ENCODE measurements at places on chromosomes 5 and 9.
A peak's percentile ranks its signal among the peaks of the same experiment; 100 is the strongest.

DNA sequence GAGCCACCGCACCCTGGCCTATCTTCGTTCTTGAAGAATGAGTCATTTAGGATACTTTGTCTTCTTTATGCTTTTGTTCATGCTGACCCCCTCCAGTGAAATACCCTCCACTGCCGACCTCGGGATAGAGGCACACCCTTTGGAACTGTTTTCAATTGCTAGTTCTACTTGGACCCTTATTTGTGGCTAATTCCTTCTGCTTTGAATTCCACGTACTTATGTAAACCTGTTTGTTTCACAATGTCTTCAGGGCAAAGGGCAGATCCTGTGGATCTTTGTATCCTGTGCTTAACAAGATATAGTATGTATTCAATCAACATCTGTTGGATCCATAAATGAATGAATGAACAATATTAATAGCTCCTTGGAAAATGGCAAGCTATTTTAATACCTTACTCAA is 19.6 kb upstream of the AOPEP start:
- no peak for DNase-seq

DNA sequence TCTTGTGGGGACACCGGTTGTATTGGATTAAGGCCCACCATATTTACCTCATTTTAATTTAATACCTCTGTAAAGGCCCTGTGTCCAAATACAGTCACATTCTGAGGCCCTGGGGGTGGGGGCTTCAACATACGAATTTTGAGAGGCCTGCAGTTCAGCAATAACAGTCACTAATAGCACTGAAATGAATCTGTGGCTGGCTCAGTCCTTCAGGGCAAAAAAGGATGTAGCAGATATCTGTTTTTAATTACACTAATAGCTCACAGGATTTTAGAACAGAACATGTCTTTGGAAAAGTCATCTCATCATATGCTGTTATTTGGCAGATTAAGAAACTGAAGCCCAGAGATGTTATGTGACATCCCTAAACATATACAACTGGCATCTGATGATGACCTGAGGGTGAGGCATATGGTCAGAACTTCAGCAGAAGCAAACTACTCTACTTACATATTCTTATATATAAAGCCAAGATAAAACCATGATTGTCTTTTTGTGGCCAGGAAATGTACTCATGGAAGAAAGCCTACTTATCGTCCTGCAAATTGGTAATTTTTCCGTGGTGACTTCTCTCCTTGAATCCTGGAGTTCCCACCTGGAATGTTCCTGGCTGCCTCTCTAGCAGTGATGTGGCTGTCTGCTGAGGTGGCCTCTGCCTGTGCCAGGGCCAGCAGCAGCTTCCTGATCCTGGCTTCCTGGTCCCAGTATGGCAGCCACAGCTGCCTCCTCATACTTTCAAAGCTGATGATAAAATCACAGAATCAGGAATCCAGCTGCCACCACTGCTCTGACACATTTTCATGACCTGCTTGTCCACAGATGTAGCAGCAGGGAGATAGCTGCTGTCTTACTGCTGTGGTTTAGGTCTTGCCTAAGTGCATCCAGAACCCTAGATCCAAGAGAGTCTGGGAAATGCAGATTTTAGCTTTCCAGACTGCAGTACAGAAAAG is 72.1 kb upstream of the ANKRD55 start:
- DNase-seq: no peak

- DNase-seq: no peak
These were observed 119.7 kb upstream of the SPATA31C2 start for GRCh38 chr9:88258024-88258423.

GRCh38 chr5:119991625-119992024 is 362.3 kb downstream of the FAM170A start:
- DNase-seq: no peak

DNA sequence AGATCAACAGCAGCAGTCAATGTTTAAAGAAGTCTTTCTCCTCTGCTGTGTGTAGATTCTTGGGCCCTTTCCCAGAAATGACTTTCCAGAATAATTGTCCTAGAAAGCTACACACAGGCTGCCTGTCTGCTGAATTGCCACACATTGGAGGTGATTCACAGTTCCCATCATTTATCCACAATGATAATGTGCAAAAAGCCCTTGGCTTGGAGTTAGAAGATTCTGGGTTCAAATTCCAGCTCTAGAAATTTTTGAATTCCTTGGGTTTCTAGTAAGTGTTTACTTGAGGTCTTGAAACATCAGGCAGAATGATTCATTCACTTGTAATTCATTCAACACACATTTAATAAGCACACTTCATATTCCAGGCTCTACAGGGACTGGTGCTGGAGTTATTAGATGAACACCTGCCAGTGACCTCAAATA is 28.6 kb upstream of the EPB41L4B start:
- no peak for DNase-seq

- no peak for DNase-seq
These were observed 309.4 kb downstream of the NR3C1 start for GRCh38 chr5:143094087-143094521.

DNA sequence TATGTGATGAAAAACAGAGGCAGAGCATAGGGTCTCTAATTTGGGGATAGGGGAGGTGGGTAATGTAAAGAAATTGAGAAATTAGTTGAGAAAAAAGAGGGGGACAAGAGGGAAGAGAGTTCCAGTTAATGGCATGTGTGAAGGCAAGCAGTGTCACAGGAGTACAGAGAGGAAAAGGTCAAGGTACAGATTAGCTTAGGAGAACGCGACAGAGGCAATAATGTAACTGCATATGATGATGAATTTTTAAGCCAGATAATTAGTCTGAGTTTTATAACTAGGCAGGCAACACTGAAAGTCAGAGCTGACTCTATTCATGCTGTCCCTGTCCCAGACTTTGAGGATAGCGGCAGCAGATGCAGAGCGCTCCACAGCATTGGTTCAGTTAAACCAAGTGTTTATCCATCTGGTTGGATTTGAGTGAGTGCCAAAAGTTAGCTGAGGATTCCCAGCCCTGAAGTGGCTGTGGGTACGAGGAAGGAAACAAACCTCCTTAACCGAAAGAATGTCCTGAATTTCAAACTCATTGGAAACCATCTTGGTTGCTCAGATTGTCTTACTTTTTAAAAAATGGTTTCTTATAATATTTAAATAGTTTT is 315.2 kb downstream of the ARHGAP26 start:
- DNase-seq: no peak

GRCh38 chr5:128084228-128085167 is 932 bp downstream of the SLC12A2 start:
- DNase-seq: no peak

- no peak for DNase-seq
These were observed 1.6 kb downstream of the KDM4C start for GRCh38 chr9:6759185-6759977.

DNA sequence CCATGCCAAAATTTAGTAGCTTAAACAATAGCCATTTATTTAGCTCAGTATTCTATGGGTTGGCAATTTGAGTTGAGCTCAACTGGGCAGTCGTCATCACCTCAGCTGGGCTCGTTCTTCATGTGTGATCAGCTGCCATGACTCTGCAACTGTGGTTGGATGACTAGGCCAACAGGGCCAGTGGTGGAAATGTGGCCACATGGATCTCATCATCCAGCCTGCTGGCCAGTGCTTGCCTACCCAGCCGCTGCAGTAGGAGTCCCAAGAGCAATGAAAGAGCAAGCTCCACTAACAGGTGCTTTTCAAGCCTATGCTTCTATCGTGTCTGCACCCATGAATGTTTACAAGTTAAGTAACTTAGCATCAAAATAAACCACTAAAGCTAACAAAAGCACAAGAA is 158.0 kb downstream of the ATPSCKMT start:
- no peak for DNase-seq

DNA sequence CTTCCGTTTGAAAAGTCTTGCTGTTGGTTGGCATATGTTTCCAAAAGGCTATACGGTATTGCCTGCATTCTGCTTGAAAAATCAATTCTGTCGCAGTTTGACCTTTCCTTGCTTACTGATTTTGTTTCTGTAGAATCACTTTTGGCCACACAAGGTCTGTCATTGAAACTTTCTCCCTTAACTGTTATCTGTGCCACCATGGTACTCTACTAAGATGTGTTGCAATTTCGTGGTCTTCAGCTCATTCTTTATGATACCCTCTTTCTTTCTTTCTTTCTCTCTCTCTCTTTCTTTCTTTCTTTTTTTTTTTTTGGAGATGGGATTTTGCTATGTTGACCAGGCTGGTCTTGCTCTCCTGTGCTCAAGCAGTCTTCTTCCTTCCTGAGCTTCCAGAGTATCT is 4.5 kb downstream of the OSTF1 start:
- no peak for DNase-seq

GRCh38 chr5:179716286-179716685 is 16.3 kb upstream of the MAML1 start:
- DNase-seq: no peak

DNA sequence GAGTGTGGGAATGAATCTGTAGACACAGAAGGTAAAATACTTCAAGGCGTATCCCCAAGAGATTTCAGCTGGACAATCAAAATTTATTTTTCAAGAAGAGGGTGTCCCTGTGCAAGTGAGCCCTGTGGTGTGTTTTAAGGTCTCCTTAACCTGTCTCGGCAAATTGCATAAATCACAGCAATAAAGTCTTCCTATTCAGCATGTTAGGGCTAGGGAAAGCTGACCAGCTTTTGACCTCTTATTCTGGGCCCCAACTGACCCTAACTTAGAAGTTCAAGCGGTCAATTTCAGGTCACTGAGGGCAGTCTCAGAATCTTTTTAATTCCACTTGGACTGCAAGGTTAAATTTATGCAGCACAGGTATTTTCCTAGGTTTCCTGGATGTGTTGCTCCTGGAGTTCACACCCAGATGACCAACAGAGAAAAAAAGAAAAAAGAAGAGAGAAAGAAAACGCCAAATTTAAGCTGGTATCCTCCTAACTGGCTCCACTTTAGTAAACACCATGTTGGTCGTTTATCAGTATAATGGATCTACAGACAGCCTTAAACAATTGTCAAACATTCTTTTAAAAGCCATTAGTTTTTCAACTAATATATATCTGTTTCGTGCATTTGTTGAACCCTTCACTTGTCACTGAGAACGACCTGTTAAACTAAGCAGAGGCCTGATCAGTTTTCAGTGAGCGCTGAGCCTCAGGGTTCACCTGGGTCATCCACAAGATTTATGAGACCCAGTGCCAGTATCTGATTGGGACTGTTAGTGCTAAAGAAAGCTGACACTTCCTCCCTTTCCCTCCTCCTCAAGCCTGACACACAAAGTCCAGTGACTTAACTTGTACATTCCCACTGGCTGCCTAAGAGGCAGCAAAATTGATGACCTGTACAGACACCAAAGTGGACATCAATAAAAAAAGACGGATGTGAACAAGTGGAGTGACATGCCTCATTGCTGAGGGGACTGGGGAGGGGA is 546.1 kb downstream of the NR2F1-AS1 start:
- DNase-seq: no peak

- peak; percentile 80 for DNase-seq
These were observed 4.9 kb upstream of the TRAF1 start for GRCh38 chr9:120931231-120932085.

GRCh38 chr9:16413509-16414016 is 456.9 kb downstream of the BNC2 start:
- DNase-seq: no peak

GRCh38 chr9:22216730-22217172 is 207.6 kb upstream of the CDKN2B start:
- no peak for DNase-seq

GRCh38 chr5:40381676-40382363 is 297.9 kb upstream of the PTGER4 start:
- DNase-seq: no peak

GRCh38 chr9:114084282-114085073 is 6.4 kb upstream of the AMBP start:
- no peak for DNase-seq

DNA sequence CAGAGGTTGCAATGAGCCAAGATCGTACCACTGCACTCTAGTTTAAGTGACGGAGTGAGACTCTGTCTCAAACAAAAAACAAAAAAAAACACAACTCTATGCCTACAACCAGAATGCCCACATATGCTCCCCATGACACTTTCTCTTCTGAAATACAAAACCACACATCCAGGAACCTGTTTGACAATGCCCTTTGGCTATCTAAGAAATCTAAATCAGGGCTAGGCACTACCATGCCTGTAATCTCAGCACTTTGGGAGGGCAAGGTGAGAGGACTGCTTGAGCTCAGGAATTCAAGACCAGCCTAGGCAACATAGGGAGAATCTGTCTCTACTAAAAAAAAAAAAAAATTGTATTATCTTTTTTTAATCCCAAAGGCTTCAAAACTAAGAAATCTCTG is 10.6 kb downstream of the AFF4 start:
- DNase-seq: no peak

DNA sequence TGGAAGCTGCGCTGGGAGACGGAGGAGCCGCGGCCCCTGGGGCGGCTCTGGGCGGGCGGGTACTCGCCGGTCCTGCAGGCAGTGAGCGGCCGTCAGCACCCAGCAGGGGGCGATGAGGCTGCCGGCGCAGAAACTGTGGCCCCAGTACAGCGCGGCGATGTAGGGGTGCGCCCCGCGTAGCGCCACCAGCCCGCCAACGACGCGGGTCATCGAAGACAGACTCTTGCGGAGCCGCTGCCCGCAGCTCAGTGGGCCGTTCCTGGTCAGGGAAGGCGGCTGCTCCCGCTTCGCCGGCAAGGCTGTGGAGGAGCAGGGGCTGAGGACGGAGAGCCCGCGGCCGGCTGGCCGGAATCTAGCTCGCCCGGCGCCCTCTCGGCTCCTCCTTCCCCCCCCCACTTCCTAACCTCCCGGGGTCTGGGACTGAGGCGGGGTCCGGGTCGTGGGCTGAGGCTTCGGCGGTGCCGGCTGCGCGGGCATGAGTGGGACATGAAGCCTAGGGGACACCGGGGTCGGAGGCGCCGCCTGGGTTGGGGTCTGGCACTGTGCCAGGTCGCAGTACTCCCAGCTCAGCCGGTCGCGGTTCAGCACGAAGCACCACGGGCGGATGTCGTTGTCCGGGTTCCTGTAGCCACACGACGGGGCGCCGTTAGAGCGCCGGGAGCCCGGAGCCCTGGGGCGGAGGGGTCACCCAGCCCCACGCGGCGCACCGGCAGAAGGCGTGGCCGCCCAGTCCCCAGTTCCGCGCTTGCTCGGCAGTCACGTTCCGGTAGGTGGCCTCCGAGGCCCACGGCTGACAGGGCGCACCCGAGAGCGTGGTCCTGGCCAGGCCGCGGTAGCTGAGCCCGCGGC is 3.6 kb upstream of the PFN3 start:
- no peak for DNase-seq

GRCh38 chr5:586751-587285 is 25.3 kb upstream of the CEP72 start:
- no peak for DNase-seq

DNA sequence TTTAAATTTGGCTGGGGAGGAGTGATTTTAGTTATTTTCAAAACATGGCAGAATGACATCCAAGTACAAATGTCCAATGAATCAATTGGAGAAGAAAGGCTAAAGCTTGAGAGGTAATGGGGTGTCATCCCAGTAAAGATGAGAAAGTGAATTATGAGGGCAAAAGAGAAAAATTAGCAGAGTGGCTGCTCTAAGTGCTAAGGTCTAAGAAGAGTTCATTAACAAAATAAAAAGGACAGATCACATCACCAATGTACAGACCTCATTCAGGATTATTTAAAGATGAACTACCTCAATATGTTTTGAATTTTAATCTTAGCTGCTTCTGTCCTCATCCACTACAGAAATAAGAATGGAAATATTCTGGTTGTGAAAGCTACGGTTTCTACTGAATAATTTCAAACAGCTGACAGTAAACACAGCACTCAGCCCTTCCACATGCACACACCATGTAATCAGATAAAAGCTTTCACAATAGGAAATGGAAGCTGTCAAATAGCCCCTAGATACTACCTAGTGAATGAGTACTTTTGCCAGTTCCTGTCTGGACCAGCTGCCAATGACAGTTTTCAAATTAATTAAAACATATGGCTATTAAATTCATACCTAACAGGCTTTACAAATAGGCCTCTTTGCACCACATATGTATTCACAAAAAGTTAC is 171.5 kb downstream of the SSBP2 start:
- no peak for DNase-seq

GRCh38 chr9:115038178-115038577 is 79.8 kb downstream of the TNC start:
- no peak for DNase-seq
